Kidney epithelial cell (primary cell): ENCODE measurements at places on chromosomes 1 and 21.

GRCh38 chr1:177385760-177386698, 215.3 kb downstream of the BRINP2 start:
- DNase-seq: no peak

- no peak for DNase-seq
Measured at GRCh38 chr1:28773105-28773504, 36.4 kb downstream of the YTHDF2 start.

DNA sequence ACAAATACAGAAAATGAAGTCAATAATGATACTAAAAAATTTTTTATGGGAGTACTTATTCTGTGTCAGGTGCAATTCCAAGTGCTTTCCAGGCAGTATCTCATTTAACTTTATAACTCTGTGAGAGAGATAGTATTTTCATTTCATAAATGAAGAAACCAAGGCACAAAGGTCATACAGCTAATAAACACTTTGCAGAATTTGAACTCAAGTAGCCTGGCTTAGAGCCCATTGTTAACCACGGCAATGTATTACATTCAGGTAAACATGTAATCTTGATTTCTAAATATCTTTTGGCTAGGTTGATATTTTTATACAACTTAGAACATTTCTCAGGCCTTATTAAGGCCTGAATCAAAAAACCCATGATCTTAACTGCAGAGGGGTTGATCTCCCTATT, 28.9 kb upstream of the PKN2 start:
- DNase-seq: no peak

DNA sequence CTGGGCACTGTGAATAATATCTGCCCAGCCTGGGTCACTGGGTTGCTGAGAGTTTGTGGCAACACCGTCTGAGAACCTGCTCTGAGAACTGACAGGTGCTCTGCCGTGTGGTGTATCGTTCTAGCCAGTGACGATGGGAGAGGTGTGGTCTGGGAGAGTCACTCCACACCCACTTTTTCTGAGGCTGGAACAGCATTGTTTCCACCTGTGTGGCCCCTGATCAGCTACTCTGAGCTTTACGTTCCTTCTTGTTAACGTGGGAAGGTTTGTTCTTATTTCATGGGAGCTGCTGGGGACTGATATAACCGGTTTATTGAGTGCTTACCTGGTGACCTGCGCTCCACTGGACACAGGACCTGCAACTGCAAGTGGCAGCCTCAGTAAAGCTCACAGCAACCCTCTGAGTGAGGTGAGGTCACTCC, 34.8 kb upstream of the TENT5C start:
- no peak for DNase-seq

GRCh38 chr1:102174259-102174863, 177.6 kb upstream of the OLFM3 start:
- DNase-seq: no peak

GRCh38 chr1:225907341-225907740, 16.7 kb downstream of the PYCR2 start:
- DNase-seq: no peak

DNA sequence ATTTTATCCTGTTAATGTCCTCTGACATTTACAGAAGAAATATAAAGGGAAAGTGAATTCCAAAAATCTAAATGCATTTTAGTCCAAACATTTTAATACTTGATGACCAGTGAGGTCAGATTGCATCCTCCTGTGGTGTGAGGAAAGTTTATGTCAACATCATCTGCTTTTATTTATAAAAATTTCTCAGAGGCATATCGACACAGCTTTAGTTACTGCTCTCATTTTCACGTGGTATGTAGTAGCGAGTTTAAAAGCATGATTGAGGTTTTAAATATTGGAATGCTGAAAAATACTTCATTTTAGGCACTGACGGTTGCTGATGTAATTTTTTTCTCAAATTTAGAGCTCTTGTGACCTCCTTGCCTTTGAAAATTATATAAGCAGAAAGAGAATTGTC, 234.8 kb downstream of the HMCN1 start:
- DNase-seq: no peak

GRCh38 chr1:19206947-19207346, 3.1 kb downstream of the UBR4 start:
- DNase-seq: no peak

DNA sequence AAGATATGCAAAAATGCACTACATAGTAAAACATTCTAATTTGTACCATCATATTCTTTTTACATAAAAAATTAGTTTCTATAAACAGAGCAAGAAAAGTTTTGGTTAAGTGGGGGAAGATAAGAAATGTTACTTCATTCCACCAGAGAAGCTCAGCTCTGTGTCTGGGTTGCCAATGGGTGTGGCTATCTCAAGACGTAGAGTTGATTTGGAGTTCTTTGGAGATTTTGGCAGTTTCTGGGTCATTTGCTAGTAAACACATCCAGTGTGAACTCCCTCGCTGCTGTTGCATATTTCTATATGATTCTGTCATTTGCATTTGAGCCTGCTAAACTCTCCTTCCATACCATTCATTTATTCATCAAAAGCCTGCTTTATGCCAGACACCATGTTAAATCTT, 7.2 kb downstream of the RGL1 start:
- DNase-seq: no peak

DNA sequence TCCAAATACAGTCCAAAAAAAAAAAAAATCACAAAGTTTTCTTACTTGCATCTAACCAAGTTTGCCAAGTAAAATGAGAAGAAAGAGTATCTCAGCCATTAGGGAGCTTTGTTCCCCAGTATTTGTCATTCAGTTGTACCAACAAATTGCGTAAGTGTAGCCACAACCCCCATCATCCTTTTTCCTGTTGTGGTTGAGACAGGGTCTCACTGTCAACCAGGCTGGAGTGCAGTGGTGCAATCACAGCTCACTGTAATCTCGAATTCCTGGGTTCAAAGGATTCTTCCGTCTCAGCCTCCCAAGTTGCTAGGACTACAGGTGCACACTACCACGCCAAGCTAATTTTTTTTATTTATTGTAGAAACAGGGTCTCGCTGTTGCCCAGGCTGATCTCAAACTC, 9.5 kb downstream of the STX6 start:
- no peak for DNase-seq

- DNase-seq: no peak
Measured at GRCh38 chr1:2533365-2533764, 3.3 kb upstream of the HES5 start.

DNA sequence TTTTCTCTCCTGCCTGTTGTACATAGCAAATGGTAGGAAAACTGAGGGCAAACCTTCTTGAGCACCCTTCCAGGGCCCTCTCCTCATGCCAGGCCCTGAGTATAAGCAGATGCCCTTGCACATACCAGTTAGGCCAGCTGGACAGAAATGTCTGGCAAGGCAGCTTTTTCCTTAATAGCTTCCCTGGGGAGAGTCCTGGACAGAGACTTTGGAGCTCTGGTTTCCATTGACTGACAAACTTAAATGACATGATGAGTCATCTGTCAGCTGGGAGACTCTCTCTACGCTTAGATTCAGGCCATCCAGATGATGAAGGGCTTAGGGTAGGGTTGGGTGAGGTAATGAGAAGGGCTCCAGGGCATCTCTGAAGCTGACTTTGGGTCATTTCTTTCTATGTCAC, 317.5 kb downstream of the ASTN1 start:
- no peak for DNase-seq

GRCh38 chr1:185295091-185295490, 22.0 kb downstream of the IVNS1ABP start:
- no peak for DNase-seq

- no peak for DNase-seq
Measured at GRCh38 chr1:232599178-232600041, 30.5 kb downstream of the SIPA1L2 start.

DNA sequence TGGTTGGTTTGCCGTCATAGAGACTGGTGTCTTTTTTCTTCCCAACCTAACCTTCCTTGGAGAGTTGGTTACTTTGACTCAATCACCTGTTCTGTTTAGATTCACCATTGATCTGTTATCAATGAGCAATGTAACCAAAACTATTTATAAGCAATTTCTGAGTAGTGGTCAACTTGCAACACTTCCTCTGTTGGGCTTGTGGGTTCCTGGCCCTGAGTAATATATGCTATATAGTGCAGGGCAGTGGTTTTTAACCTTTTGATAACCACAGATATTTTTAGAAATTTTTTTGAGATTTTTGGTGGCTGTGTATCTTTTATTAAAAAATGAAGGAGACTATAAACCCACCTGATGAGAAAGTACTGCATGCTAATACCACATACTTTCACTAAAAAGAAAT, 9.4 kb upstream of the XCL1 start:
- no peak for DNase-seq

DNA sequence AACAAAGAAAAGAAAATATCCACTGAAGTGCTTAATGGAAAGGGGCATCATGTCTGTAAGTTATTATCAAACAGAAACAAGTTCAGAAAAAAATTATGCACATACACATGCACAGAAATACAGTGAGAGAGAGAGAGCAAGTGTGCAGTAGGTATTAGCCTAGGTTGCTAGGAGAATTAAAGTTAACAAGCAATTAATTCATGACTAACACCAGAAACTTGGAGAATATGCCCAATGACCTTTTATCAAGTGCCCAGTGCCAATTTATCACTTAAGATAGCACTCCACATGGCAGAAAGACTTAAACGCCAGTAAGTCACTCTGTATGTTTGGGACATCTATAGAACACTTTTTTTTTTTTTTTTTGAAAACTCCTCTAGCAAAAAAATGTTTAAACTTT, 56.2 kb upstream of the SLC16A1 start:
- DNase-seq: no peak

DNA sequence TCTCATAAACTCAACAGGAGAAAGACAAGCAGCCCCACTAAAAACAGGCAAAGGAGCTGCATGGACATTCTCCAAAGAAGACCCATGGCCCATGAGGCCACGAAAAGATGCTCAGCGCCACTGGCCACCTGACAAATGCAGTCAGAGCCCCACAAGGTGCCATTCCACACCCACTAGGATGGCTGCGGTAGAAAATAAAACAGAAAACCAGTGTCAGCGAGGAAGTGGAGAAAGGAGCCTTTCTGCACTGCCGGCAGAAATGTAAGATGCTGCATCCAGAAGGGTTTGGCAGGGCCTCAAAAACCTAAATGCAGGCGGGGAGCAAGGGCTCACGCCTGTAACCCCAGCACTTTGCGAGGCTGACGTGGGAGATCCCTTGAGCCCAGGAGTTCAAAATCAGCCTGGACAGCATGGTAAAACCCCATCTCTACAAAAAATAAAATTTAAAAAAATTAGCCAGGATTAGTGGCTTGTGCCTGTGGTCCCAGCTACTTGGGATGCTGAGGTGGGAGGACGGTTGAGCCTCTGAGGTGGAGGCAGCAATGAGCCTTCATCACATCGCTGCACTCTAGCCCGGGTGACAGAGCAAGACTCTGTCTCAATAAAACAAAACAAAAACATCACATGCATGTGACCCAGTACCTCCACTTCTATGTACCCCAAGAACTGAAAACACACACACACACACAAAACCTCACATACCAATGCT, 4.2 kb downstream of the WNT9A start:
- DNase-seq: no peak

GRCh38 chr1:155168456-155169210, 4.5 kb downstream of the KRTCAP2 start:
- no peak for DNase-seq

DNA sequence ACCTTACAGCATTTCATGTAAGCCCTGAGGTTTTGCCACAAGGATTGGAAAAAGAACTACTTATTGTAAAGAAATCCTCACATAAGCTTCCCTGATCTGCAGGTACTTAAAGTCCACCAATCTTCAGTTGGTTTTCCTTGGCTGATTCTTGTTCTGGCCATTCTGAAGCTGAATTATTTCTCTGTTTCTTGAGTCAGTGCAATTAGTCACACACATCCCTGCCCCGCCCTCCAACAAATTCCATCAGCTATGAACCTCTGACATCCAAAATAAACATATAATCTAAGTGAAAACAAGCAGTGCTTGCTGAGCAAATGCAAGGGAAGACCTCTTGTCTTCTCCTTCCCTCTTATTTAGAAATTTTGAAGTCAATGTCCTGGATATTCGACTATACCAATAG, 8.2 kb upstream of the FNDC7 start:
- no peak for DNase-seq

DNA sequence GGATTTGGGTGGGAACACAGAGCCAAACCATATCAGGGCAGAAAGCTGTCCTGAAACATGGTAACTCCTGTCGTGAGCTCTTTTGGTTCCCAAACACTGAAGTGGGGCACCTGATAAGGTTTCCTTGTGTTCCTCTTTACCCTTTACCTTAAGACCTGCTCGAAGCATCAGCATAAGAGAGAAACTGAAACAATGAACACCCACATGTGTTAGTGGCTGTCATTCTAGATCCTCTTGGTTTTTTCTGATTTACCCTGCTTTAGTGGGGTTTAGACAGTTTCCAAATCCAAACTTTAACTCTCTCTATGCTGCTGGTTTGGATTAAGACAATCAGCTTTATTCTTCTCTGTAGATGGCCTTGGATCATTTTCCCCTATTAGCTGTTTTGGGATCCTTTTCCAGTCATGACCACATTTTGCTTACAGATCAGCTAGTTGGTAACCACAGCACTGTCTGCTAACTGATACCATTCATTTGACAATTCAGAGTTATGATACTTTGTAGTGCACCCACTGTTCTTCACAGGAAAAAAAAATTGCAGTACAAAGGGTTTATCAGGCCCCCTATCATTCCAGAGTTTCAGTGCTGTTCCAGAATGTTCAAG, 975 bp upstream of the MNDA start:
- no peak for DNase-seq

- DNase-seq: no peak
Measured at GRCh38 chr1:92218559-92218958, 844 bp downstream of the C1orf146 start.

- no peak for DNase-seq
Measured at GRCh38 chr1:192889082-192889481, 80.2 kb downstream of the RGS2 start.

- DNase-seq: no peak
Measured at GRCh38 chr1:197572169-197572568, 203.1 kb downstream of the DENND1B start.

GRCh38 chr1:28830814-28831213, 18.8 kb downstream of the OPRD1 start:
- DNase-seq: no peak

DNA sequence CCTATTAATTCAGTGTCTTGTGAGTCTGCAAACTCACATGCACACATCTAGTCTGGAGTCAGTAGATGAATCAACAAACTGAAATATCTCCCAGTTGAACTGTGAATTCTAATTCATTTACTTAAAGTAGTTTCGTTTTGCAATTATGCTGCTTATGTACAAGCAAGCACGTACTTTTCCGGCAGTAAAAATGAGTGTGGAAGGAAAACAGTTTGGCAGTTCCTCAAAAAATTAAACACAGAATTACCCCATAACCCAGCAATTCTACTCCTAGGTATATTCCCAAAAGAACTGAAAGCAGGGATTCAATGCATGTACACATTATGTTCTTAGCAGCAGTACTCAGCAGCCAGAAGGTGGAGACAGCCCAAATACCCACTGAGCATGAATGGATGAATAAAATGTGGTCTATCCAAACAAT, 49.3 kb downstream of the GNB1 start:
- no peak for DNase-seq

DNA sequence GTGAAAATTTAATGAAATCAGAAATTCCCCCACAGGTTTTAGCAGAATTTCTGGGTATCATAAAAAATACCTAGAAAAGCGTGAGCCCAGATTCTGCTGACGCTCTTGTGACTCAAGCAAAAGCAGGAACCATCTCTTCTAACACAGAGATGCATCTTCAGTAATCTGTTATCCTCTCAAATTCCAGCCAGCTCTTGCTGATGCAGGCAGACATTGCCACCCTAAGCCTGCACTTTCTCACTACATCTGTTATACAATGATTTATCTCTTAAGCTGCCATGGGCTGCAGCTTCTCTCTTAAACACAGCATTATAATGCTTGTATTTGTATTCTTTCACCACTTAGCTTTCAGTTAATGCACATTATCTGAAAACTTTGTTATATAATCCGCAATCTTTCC, 113.0 kb upstream of the RGS1 start:
- DNase-seq: no peak
